Globus pallidus (tissue), 1 donor: ENCODE measurements at places on chromosomes 7 and 10.

- no peak for DNase-seq
These were observed 136.7 kb downstream of the PLPP4 start for GRCh38 chr10:120593693-120594092.

GRCh38 chr10:25974897-25975459, 40.9 kb downstream of the MYO3A start:
- no peak for DNase-seq

GRCh38 chr10:30092151-30092790, 32.9 kb upstream of the JCAD start:
- DNase-seq = no peak

DNA sequence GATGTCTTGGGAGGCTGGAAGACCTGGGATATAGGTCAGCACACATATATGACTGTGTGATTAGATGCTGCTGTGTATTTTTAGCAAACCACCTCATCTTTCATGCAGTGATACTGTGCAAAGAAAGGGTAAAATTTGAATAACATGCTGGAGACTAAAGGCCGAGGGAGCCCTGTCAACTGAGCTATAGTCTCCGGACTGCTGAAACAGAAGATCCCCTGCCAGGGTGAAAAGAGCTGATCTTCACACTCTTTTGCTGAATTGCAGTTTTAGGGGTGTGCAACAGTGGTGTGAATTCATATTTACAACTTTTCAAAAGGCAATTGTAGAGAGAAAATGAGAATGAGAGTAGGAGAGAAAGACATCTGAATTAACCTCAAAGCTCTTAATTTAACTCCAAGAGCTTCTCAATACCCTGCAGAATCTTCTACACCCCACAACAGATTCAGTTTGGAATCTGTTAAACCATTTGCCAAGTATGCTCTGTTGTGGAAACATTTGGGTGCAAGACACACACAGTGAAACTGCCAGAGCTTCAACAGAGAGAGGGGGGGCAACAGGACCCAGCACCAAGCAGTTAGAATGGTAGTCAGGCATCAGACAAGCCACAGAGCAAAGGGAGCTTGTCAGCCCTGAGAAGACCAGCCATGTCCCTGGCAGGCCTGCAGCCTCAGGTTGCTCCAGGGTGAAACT, 190.1 kb upstream of the STK17A start:
- no peak for DNase-seq

DNA sequence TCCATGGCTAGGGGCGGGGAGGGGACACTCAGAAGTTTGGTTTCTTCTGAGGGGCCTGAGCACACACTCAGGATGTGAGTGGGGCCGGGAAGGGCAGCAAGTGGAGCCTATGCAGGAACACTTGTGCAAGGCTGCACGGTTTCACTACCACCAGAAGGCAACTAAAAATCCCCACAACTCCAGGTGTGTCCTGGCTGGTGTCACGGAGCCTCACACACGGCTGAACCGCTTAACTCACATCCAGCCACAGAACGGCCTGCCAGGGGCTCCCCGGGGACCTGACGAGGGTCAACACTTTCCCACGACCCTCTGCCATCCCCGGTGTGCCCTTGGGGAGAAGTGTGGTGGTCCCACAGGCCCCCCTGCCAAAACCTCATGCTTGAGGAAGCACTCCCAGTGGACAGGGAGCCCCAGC, 173.9 kb downstream of the ELFN1 start:
- DNase-seq = no peak

DNA sequence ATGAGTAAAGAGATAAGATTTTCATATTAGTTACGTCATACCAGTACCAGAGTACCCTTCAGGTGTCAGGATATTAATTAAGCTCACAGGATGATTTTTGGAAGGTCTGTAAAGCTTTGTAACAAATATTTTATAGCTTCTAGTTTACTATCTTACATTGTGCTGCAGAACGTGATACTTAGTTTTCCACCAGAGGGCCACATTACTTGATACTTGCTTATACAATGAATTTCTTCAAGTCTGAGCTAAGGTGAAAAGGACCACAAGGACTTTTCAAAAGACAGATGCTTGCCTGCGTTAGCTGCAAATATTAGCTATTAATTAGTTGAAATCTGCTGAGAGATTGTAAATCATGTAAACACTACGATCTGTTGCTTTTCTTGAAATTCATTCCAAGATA, 12.2 kb downstream of the FOXP2 start:
- DNase-seq = no peak

- no peak for DNase-seq
These were observed 205.7 kb downstream of the EBF3 start for GRCh38 chr10:129758207-129759021.

DNA sequence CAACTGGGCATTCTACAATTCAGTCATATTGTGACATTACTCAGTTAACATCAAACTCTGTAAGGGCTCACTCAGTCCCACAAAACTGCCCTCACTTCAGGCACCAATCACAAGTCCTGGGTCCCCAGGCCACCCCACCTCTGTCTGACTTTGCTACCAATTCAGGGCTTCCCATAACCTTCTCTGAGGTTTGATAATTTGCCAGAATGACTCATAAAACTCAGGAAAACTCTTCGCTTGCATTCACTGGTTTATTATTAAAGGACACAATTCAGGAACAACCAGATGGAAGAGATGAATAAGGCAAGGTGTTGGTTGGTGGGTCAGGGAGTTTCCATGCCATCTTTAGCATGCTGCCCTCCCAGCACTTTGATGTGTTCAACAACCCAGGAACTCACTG, 41.3 kb downstream of the AVL9 start:
- no peak for DNase-seq

GRCh38 chr10:120997756-120998155, 146.6 kb downstream of the WDR11 start:
- no peak for DNase-seq

- no peak for DNase-seq
These were observed 109.1 kb downstream of the SEPTIN7 start for GRCh38 chr7:35909870-35910357.

DNA sequence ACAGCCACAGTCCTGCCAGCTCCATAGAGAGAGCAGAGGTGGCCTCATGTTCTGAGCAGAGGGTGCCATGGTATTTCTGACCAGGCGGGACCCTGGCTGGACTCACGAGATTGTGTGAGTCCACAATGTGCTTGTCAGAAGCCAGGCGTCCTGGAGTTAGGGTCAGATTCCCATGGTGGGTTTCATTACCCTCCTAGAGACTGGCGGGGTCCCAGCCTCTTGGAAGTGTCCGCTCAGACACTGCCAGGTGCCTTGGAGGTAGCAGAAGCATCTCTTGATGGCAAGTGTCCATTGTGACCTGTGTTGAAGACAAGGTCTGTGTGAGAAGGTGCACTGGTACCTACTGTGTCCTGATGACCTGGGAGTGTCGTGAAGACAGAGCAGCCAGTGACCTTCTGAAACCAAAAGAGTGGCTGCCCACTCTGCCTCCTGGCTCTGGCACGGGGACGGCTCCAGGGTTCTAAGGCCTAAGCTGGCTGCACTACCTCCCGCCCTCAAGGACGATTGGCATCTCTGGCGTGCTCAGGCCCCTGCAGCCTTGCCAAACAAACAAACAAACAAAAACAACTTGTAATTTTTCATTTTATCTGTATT, 56.8 kb downstream of the MGMT start:
- no peak for DNase-seq

DNA sequence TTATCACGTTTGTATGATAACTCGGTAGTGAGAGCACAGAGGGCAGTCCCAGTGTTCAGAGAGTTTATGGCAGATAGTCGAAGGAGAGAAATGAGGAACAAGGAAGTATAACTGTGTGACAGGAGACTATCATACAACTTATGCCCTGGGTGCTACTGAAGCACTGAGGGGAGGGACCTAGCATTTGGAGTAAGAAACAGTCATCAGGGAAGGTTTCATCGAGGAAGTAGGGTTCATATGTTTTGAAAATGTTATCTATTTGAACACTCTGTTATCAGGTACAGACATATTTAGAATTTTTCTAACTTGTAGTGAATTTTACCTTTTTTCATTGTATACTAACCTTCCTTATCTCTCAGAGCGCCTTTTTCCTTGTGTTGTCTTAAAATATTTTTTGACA, 1214.4 kb upstream of the C7orf33 start:
- DNase-seq = no peak

DNA sequence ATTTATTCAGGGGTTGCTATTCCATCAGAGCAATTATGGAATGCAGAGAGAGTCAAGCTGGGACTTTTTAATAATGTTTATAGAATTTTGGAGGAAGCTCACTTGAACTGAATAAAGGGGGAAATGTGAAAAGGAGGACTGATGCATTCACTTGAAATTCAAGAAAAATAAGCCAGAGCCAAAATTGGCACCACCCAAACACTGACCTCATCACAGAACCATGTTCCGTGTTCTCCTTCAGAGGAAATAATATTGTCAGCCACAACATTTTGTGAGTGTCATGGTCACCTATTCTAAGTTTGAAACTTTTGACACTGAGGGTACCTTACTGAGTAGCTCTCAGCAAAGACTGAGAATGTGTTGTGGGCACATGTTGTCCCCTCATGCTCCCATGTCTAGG, 207.0 kb downstream of the ANK3 start:
- no peak for DNase-seq

GRCh38 chr7:90242369-90243168, 2.4 kb upstream of the CFAP69 start:
- DNase-seq = no peak

DNA sequence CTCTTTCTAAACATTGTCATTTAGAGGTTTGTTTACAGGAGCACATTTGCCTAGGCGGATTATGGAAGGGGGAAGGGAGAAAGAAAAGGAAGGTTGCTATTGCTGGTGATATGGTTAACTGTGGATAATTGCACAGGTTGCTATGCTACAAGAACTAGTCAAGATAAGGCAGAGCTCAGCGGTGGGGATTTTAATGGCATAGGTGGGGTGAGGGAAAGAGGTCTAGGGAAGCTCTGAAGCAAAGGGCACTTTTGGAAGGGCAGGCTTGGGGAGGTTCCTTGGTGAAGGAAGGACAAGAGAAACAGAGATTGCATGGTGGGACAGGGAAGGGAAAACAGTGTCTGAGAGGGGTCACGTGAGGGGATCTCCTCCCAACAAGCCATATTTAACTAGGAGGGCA, 19.5 kb downstream of the HYAL4 start:
- DNase-seq = no peak

- no peak for DNase-seq
These were observed 159.7 kb downstream of the ADK start for GRCh38 chr10:74310652-74311257.

DNA sequence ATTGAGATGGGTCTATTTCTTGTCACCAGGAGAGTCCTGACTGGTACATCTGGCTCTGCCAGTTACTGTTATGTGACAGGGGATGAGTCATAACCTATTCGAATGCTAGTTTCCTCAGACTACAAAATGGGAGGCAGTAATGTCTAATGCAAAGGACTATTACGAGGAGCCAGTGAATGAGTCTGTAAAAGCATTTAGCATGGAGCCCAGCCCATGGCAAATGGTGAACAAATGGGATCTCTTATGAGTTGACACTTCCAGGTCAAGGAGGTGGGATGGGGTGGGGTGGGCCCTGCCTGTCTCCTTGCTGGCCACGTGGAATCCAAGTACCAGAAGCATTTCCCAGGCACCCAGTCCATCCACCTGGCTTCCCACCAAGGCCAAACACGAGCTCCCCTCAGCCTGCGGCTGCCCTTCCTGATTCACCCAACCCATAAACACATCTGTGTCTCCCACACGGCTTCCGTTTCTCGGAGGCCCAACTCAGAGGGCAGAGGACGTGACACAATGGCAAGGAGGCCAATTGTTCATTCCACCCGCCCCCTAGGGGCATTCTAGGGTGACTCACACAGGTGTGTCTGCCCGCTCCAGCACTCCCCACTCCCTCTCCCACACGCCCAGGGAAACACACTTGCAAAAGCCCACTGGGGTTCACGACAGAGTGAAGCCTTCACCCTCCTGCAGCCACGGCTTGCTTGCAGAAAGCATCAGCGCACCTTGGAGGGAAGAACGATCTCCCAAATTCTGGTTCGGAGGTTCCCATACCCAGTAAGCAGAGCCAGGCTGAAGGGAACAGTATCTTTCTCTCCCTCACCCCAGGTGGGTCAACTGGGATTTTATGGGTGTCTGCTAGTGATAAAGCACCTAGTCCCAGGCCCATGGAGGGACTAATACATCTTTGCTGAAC, 109.8 kb downstream of the SH3PXD2A start:
- DNase-seq = no peak

DNA sequence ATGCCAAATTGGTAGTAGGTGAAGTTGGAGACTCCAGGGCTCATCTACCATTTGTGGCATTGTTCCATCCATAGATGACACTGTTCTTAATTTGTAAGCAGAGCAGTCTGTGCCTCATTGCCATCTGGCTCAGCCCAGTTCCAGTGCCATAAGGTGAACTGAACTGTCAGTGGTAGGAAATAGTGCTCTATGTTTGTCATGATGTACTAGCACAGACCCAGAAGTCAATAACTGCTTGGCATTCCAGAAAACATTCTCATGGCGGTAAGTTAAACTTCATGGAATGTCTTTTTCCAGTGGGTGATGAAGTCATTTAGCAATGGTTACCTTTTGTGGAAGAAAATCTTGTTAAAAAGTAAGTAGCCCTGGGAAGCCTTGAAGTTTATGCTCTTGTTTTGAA, 302.7 kb downstream of the SUGCT start:
- DNase-seq = no peak

GRCh38 chr7:100539436-100540006, 518 bp downstream of the AGFG2 start:
- no peak for DNase-seq

DNA sequence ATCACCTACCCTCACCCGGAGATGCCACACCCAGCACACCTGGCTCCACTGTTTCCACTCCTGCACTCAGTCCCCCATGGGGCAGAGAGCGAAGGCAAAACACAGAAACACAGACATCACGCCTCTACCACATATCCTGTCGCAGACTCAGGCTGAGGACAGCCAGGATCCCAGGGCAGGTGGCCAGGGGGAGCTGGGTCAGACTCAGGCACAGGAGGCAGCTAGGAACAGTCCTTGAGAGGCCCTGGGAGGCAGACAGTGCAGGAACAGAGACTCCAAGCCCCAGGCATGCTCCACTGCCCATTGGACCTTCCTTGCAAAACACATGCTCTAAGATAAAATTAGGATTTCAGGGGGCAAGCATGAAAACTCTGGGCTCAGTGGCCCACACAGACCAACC, 154.4 kb upstream of the C7orf33 start:
- DNase-seq = no peak

- DNase-seq = no peak
These were observed 170.1 kb downstream of the KCNMA1 start for GRCh38 chr10:77467422-77467963.

GRCh38 chr7:140625908-140626868, 14.4 kb downstream of the DENND2A start:
- DNase-seq = peak; percentile 64
